Stimulated activated naive CD8-positive, alpha-beta T cell treated with anti-CD3 and anti-CD28 coated beads, Interleukin-15, amount 100 ng/mL, for 72 hours (primary cell): ENCODE measurements at places on chromosomes 11 and 22.
A peak's percentile ranks its signal among the peaks of the same experiment; 100 is the strongest.

GRCh38 chr11:132347156-132348090 lies 977.0 kb downstream of the NTM start:
- no peak for DNase-seq

GRCh38 chr11:129974237-129974636 lies 28.4 kb downstream of the PRDM10 start:
- DNase-seq, result no peak

GRCh38 chr11:133386852-133387251 lies 145.4 kb downstream of the OPCML start:
- no peak for DNase-seq

- no peak for DNase-seq
Measured at GRCh38 chr11:81421251-81421860, 1312.3 kb downstream of the FAM181B start.

DNA sequence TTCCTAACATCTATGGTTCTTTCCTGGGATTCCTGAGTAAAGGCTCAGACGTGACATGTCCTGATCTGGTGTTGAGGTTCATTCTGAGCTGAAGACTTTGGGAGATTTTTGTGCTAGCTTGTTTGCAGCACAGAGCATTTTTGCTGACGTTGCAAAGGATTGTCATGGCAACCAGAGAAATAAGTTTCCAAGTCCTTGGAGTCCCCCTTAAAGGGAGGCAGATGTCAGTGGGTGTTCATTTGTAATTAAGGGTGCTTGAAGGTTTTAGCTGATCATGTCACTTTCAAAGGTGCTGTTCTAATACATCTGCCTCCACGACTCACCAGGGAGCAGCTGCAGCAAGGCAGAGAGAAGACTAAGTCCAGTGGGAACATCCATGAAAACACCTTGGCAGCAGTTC lies 5.4 kb upstream of the SYN3 start:
- no peak for DNase-seq

- no peak for DNase-seq
Measured at GRCh38 chr11:10005955-10006525, 288.0 kb downstream of the SBF2 start.

DNA sequence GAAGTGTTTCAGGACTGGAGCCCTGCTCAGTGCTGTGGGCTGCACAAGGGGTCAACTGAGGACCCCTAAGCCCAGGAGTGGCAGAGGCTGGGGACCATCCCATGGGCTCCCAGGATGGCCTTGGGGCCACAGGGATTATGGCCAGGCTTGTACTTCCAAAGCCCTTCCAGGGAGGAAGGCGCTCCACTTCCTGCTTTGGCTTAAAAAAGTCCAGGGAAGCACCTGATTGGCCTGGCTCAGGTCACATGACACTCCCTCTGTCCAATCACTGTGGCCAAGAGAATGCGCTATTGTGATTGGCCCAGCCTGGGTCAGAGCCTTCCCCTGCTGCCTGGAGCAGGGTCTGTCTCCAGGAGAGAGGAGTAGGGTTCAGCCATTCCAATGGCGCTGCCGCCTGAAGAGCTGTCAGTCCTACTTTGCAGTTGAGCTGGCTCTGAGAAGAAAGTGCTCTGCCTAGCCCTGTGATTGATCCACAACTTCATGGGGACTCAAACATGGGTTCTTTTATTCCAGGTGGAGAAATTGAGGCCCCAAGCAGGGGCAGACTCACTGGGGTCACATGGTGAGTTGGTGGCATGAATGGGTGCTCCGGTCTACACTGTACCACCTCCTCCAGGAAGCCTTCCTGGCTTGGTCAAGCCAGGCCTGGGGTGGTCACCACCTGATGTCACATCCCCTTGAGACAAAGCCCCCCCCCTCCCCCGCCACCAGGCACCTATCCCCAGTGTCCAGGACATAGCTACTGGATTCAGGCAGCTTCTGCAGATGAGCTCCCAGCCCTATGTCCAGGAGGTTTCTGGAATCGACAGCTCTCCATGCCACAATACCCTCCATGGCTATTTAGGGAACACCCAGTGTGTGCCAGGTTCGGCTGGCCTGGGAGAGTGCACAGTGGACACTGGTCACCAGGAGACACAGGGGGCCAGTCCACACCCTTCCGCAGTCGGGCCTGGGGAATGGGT lies 48.2 kb downstream of the RTN4R start:
- DNase-seq, result no peak

GRCh38 chr22:43198936-43199335 lies 12.0 kb upstream of the TTLL12 start:
- DNase-seq, result no peak

- DNase-seq, result peak; percentile 47
Measured at GRCh38 chr11:62427630-62428233, 8.9 kb downstream of the SCGB1A1 start.

DNA sequence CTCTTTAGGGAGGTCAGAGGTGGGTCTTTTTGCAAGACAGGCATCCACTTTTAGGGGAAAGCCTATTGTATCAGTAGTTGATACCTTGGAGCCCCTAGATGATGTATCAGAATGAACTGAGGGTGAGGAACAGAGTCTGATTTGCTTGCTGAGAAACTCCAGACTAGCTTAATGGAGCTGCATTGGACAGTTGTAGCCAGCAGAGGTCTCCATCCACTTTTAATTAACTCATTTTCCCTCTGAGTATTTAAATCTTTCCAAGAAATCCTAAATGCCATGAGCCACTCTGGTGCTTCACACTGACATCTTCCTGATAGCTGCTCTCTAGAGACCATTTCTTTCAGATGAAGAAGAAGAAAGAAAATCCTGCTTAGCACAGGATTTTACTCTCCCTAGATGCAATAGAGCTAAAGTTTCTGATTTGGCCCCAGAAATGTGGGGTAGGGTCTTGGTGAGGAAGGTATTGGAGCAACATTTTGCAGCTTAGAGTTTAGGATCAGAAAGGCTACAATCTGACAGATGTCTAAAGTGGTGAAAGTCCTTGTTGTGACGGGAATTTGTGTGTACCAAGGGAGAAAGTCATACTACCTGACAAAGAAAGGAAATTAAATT lies 38.0 kb downstream of the EXT2 start:
- DNase-seq, result no peak

- no peak for DNase-seq
Measured at GRCh38 chr11:124943254-124943616, 7.4 kb upstream of the HEPACAM start.

DNA sequence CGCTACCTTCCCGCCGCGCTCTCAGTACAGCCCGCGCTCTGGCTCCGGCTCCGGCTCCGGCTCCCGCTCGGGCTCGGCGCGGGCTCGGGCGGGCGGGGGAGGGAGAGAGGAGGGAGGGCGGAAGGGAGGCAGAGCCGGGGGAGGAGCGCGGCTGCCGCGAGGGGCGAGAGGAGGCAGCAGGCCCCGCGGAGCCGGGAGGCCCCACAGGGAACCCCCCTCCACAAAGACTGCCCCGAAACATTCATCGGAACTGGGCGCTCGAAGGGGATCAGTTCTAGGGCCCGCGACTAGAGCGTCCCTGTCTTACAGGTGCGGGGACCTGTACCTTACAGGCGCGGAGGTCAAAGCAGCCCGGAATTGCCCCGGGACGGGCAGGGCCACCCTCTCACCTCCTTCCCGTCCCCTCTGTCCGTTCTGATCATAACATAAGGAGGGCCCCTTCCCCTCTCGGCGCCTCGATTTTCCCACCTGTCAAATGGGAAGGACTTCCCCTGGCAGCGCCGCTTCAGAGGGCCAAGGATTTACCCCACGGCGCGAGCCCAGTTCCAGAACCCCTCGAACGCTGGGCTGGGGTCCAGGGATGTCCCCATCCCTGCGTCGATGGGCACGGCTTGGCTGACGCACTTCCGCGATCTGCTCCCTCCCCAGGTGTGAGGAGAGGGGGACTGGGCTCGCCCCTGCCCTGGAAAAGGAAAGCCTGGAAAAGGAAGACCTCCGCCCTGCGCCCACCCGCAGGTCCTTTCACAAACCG lies at the start of gene SHISA8:
TSS of gene SHISA8 (minus strand) at position 40 of the 751 bp plus-strand sequence. CDS start 407 bp downstream, outside the sequence.
- DNase-seq, result peak; percentile 60

DNA sequence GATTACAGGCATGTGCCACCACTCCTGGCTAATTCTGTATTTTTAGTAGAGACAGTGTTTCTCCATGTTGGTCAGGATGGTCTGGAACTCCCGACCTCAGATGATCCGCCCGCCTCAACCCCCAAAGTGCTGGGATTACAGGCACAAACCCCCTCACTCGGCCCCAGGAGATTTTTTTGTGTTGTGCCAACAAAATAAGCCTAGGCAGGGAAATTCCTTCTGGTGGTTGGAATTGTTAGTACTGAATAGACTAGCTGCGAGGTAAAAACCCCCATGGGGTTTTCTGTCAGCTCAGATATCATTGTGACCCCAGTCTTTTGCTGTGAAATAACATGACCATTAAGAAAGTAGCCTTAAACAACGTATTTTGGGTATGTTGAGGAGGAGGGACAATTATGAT lies 144.9 kb downstream of the BCR start:
- DNase-seq, result no peak

- no peak for DNase-seq
Measured at GRCh38 chr11:121515335-121515671, 62.5 kb upstream of the SORL1-AS1 start.

- no peak for DNase-seq
Measured at GRCh38 chr22:25447067-25447685, 117.3 kb upstream of the GRK3 start.

DNA sequence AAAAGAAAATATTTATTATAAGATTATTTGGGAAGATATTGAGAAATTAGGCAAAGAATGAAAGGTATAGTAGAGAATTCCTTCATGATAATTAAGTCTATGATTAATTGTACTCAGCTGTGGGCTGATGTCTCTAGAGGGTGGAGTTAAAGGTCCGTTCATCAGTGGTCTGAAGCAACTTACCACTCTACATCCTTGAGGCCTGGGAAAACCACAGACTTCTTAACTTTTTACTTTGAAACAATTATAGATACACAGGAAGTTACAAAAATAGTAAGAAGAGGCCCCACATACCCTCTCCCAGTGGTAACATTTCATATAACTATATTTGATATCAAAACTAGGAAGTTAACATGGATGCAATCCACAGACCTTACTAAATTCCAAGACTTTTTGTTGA lies 167.0 kb upstream of the NECTIN1 start:
- no peak for DNase-seq

DNA sequence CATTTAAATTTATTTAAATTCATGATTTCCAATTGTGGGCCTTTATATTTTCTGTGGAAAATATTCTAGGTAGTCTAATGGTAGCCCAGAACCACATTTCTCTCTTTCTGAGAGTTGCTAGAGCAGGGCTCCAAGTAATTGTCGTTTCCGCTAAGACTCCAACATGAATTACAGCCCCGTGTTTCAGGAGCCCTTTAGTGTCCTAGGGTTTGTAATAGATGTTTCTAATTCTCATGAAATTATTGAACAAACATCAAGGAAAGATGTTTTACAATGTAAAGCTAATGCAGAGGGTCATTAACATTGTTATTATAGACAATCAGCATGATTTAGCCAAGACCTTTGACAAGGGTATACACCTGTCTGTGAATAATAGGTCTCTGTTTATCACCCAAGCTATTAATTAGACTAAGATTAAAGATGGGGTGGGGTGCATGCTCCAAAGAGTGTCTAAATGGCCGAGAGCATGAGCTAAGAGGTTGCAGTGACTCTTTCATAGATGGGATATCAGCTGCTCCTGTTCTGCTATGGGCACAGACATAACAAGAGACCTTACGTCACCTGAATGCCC lies 81.8 kb upstream of the NTM start:
- no peak for DNase-seq

- no peak for DNase-seq
Measured at GRCh38 chr11:93000511-93001476, 31.3 kb downstream of the MTNR1B start.

DNA sequence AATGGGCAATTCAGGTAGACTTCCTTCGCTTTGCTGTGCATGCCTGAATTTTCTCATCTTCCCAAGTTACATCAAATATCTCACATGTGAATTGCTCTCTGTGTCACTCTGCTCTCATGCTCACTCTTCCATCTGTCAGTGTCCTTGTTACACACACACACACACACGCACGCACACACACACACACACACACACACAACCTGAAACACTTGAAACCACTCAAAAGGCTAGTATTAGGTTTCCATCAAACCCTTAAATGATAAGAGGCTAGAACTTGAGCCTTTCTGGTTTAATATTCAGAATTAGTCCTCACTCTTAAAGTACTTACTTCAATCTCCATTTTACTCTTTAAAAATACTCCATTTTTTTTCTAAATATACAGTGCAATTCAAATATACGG lies 282.4 kb downstream of the C11orf87 start:
- no peak for DNase-seq

DNA sequence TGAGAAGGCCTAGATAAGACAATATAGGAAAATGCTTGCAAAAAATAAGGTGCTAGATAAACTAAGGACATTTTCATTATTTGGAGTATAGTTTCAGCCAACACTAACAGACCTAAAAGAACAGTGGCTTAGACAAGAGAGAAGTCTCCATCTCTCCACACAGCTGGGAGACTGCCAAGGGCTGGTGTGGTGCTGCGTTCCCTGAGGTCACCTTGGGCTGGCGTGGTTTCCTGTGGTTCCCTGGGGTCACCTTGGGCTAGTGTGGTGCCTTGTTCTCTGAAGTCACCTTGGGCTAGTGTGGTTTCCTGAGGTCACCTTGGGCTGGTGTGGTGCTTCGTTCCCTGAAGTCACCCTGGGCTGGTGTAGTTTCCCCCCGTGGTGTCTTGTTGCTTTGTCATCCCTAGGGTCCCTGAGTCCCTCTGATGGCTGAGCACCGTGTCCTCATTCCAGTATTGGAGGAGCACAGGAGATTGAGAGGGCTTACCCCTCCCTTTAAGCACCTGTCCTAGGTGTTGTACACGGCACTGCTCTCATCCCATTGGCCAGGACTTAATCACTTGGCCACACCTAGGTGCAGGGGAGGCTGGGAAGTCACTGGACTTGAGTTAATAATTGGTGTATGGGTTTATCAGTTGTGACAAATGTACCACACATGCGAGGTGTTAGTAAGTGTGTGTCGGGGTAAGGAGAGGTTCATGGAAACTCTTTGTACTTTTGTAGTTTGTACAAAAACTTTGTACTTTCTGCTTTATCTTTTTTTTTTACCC lies 14.9 kb downstream of the SAMM50 start:
- DNase-seq, result no peak

- no peak for DNase-seq
Measured at GRCh38 chr22:20721409-20722218, 52.3 kb upstream of the SERPIND1 start.

DNA sequence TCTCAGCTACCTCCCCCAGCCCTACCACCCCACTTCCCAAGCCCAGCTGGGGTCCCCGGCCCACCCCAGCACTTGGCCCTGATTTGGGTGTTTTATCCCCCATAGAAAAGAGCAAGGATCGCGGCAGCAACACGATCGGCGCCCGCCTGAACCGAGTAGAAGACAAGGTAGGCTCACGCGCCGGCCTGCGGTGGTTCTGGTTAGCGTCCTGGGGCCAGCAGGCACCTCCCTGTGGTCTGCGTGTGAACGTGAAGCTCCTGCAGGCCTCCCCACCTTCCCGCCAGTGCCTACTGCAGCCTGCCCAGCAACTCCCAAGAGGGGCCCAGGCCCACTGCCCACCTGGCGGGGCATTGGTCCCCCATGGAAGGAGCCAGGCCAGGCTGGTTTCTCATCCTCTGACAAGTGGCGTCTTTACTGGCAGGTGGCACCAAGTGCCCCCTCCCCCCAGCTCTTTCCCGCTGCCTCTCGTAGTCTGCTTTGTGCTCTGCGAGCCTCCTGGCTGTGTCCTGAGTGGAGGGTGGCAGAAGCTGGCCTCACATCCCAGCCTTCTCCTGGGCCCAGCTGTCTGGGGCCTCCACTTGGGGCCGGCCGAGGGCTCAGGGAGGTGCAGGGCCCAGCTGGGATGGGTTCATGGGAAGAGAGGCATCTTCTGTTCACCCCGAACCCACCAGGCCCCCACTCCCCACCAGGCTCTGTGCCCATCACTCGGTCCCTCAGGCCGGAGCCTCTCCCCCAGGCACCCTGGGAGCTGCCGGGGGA lies 78.3 kb upstream of the KCNQ1OT1 start:
- no peak for DNase-seq

- no peak for DNase-seq
Measured at GRCh38 chr11:28017816-28018215, 90.1 kb downstream of the KIF18A start.
